ENCODE measurements at places on chromosomes 11 and 22. TPM values are rescaled to one million over a fixed set of nuclear protein-coding genes. Genes with fewer than 3 reads are reported as not detected.

UPK3A gene
- not detected for polyA plus RNA-seq

TRPC6 gene
- 0.04 TPM for polyA plus RNA-seq

BATF2 gene
- polyA plus RNA-seq, result 0.10 TPM

ART5 gene
- not detected for polyA plus RNA-seq

NNMT gene
- polyA plus RNA-seq, result 0.58 TPM

SLN gene
- 0.09 TPM for polyA plus RNA-seq

OR52E8 gene
- not detected for polyA plus RNA-seq
